ENCODE measurements at places on chromosomes 12 and 14.

- no peak overlapping the region for H3K4me3 ChIP-seq
- DNase-seq: no peak
- no peaks in the 10 kb centered on the region for H3K36me3 ChIP-seq
- peaks cover 4% of the 10 kb centered on the region for H3K27me3 ChIP-seq
- H3K27ac ChIP-seq: no peak overlapping the region
These were observed 14.2 kb upstream of the FZD10 start for GRCh38 chr12:130147875-130148596.

DNA sequence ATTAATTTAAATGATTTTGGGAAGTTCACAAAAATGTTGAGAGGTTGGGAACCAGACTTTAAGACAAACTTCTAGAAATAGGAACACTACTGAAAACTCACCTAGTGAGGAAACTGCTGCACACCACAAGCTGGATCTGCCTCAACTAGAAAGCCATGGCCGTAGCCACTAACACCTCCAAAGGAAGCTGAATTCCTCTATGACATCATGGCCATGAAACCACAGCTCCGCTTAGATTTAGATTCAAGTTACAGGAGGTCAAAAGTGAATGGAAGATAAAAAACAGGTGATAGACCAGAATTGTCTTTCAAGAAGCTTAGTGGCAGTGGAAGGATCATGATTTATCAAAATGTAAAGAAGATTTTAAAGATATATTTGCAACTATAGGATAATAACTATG lies 208.8 kb upstream of the ALG10 start:
- no peak overlapping the region for H3K4me3 ChIP-seq
- H3K36me3 ChIP-seq: no peaks in the 10 kb centered on the region
- no peak for DNase-seq
- no peaks in the 10 kb centered on the region for H3K27me3 ChIP-seq
- H3K27ac ChIP-seq: no peak overlapping the region

GRCh38 chr14:22388669-22389595 lies 200.1 kb downstream of the DAD1 start:
- no peak overlapping the region for H3K4me3 ChIP-seq
- H3K36me3 ChIP-seq: no peaks in the 10 kb centered on the region
- H3K4me1 ChIP-seq: no peaks in the 10 kb centered on the region

DNA sequence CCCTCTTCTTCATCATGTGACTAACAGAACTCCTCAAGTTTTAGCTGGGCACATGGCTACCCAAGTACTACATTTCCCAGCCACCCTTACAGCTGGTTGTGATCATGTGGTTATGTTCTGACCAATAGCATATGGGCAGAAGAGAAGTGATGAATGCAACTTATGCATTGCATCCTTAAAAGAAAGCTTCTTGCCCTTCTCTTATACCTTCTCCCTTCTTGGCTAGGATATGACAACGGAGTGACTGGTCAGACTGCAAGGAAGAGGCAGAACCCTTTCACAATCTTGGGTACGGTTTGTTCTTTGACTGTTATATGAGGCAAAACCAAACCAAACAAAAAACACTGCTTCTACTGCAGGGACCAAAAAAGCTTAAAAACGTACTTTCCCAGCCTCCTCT lies 66.5 kb upstream of the MAX start:
- no peak overlapping the region for H3K4me3 ChIP-seq
- peaks cover 29% of the 10 kb centered on the region for H3K4me1 ChIP-seq
- no peak for DNase-seq
- no peaks in the 10 kb centered on the region for H3K36me3 ChIP-seq
- no peak overlapping the region for H3K27ac ChIP-seq

- H3K27ac ChIP-seq: peak overlapping the region; percentile 93
- DNase-seq: peak; percentile 66
- no peaks in the 10 kb centered on the region for H3K27me3 ChIP-seq
- H3K4me1 ChIP-seq: peaks cover 33% of the 10 kb centered on the region
- H3K4me3 ChIP-seq: peak overlapping the region; percentile 81
- H3K36me3 ChIP-seq: no peaks in the 10 kb centered on the region
These were observed 1.0 kb upstream of the ERC1 start for GRCh38 chr12:989751-990660.

DNA sequence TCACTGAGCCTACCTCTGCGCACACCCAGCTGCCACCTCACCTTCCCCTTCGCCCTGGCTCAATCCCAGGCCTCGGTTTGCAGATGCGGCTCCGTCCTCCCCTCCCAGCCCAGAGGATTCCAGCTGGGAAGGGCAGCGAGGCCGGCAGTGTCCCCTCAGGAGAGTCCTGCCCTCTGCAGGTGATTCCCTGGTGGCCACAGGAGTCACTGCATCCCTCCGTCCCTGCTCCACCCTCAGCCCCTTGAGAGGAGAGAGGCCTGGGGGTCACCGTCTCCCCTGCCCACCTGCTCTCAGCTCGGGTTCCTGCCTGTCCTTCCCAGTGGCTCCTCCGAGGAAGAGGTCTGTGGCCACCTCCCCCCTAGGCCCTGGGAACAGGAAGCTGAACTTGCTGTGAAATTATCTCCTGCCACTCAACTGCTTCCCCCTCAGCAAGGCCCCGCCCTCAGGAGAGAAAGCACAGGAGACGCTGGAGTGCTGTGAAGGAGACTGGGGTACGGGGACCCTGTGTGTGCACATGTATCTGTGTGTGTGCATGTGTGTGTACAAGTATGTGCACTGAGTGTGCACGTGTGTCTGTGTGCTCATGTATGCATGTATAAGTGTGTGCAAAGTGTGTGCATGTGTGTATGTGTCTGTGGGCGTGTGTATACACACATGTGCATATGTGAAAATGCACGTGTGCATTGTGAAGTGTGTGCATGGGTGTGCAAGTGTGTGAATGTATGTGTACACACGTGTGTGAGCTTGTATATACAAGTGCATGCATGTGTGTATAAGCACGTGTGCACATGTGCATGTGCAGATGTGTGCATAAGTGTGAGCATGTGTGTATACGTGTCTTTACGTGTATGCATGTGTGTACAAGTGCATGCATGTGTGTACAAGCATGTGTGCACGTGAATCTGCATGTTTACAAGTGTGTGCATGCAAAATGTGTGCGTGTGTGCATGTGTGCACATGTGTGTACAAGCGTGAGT lies 13.2 kb upstream of the GALNT9 start:
- H3K36me3 ChIP-seq: no peaks in the 10 kb centered on the region
- no peaks in the 10 kb centered on the region for H3K4me1 ChIP-seq
- H3K27ac ChIP-seq: no peak overlapping the region
- H3K4me3 ChIP-seq: no peak overlapping the region

GRCh38 chr14:75562489-75562888 lies 15.9 kb upstream of the FLVCR2 start:
- no peaks in the 10 kb centered on the region for H3K36me3 ChIP-seq
- peaks cover 30% of the 10 kb centered on the region for H3K27me3 ChIP-seq
- no peak overlapping the region for H3K4me3 ChIP-seq
- peaks cover 17% of the 10 kb centered on the region for H3K4me1 ChIP-seq

All from HepG2 (cell line).